ENCODE measurements at places on chromosomes 7 and 10.

GRCh38 chr7:45157653-45158401, at the start of gene RAMP3:
Gene RAMP3 (plus strand): TSS chr7:45157791. CDS start chr7:45157829, 38 bp downstream.
- no peak for DNase-seq

DNA sequence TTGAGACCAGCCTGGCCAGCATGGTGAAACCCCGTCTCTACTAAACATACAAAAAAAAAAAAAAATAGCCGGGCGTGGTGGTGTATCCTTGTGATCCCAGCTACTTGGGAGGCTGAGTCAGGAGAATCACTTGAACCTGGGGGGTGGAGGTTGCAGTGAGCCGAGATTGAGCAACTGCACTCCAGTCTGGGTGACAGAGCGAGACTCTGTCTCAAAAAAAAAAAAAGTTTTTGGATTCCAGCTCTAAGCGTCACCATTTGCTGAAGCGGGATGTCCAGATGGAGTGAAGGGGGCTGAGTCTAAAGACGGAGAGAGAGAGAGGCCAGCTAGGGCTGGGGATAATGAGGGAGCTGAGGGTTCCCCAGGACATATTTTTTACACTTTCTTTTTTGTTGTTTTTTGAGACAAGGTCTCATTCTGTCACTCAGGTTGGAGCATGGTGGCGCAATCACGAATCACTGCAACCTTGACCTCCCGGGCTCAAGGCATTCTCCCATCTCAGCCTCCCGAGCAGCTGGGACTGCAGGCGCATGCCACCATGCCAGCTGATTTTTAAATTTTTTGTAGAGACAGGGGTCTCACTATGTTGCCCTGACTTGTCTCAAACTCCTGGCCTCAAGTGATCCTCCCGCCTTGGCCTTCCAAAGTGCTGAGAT, 9.4 kb upstream of the HK1 start:
- no peak for DNase-seq

GRCh38 chr10:24180891-24181290, 28.0 kb upstream of the KIAA1217 start:
- DNase-seq: no peak

- DNase-seq: peak; percentile 50
Measured at GRCh38 chr7:71733107-71733870, 601.3 kb downstream of the GALNT17 start.

GRCh38 chr7:150742286-150742968, 5.2 kb downstream of the GIMAP5 start:
- no peak for DNase-seq

DNA sequence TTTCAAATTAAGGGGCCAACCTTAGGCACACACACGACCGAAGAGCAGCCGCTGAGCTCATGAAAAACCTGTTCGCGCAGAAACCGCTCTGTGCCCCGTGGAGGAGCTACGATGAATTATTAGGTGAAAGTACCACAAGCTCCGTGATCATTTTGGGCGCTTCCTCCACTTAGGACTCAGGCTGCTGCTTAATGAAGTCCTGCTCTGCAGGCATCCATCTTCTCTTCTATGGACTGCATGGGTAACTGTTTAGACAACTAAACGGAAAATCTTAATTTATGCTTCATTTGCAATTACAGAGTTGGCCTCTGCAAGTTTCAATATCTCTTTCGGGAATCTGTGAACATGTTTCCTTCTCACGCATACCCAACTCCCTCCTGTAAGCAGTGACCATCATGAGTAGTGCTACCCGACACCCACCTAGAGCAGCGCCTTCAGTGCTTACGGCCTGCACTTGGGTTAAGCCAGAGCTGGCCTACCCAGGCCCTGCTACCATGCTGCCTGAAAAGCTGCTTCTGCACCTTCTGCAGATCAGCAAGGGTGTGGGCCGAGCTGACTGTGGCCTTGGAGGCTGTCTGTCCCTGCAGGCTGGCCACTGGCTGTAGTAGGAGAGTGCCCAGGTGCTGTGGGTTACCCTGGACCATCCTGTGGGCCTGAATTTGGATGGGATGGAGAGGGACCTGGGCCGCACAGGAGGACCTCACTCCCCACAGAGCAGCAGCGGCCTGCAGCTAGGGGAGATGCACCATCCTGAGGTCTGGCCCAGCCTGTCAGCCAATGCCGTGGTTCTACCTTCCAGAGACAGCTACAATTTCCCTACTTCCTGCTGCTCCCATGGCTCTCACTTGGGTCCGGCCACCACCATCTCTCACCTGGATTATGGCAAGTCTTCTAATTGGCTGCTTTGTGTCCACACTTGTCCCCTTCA, 36.0 kb downstream of the GNA12 start:
- DNase-seq: no peak

GRCh38 chr7:121019018-121019417, 30.5 kb downstream of the CPED1 start:
- no peak for DNase-seq

DNA sequence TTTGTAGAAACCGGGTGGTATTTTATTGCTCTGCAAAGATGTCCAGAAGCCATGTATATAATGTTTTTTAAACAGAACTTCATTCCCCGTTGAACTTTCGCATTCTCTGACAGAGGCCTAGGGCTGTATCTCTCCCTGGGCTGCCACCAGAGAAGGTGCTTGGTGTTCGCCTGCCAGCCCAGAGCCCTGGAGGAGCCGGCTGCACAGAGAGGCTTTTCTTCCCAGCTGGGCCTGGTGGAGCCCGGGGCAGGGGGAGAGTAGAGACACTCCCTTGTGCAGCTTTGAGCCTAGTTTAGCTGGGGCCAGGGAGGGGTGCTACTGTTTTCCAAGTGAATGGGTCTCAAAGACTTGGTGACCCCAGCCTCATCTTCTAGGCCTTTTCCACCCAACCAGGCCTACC, 13.6 kb upstream of the TRIM8 start:
- DNase-seq: no peak

DNA sequence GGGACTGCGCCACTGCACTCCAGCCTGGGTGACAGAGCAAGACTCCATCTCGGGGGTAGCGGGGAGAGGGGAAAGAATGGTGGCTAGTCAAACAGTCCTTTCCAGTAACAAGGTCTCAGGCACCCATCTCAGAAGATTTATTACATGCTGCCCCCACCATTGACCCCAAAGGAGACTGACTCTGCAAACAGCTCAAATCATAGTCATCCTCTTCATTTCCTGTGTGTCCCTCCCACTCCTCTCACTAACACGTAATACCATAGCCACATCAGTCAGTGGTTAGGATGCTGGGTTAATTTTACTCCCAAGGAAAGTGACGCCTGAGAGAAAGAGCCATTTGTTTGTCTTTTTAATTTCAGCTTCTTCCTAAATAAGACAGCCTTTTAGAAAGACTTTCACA, 56.6 kb upstream of the BET1 start:
- DNase-seq: no peak

DNA sequence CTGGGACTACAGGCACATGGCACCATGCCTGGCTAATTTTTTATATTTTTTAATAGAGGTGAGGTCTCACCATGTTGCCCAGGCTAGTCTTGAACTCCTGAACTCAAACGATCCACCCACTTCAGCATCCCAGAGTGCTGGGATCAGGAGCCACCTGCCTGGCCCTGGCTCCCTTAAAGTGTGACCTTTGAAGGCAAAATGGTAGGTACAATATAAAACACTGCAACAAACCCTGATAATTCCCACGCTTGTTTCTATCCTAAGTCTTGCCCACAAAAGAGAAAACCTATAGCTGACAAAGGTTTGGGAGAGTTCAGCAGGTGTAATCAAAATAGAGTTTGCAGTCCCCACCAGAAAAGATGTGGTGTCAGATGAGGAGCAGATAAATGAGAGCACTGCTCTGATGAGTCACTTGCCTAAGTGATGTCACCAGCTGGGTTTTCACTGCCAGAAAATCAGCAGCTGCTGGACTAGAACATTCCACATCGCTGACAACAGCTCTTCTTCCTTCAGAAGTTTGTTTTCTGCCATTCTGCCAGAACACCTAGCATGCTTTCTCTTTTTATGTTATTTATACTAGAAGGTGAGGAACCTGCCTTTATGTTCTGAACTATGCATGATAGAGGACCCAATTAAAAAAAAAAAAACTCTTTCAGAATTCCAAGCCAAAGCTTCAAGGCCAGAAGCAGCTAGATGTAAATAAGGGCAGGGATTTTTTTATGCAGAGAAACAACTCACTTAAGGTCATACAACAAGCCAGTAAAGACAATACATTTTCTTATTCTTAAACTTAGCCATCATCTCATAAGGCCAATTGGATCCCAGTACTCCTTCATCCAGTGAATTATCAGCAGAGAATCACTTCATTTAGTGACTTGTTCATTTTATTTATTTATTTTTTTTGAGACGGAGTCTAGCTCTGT, 18.0 kb downstream of the PURB start:
- no peak for DNase-seq

DNA sequence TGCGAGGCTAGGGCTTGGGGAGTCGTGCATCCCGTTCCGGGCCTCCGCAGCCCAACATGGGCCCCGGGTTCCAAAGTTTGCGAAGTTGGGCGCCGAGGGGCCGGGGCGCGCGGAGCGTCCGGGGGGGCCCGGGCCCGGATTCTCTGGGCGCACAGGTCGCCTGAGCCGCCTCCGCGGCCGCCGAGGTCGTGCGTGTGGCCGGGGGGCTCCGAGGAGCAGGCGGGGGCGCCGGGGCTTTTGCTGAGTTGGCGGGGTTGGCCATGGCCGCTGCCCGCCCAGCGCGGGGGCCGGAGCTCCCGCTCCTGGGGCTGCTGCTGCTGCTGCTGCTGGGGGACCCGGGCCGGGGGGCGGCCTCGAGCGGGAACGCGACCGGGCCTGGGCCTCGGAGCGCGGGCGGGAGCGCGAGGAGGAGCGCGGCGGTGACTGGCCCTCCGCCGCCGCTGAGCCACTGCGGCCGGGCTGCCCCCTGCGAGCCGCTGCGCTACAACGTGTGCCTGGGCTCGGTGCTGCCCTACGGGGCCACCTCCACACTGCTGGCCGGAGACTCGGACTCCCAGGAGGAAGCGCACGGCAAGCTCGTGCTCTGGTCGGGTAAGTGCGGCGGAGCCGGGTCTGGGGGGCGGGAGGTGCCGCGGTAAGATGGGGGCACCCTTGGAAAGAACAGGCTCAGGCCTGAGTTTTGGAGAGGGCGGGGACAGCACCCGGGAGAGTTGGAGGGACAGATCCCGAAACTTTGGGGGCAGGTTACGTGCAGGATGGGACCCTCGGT, 643 bp downstream of the SMO start:
- DNase-seq: no peak

- no peak for DNase-seq
Measured at GRCh38 chr10:108582387-108582786, 1340.9 kb downstream of the XPNPEP1 start.

- no peak for DNase-seq
Measured at GRCh38 chr7:2237109-2237602, 4.4 kb upstream of the MAD1L1 start.

DNA sequence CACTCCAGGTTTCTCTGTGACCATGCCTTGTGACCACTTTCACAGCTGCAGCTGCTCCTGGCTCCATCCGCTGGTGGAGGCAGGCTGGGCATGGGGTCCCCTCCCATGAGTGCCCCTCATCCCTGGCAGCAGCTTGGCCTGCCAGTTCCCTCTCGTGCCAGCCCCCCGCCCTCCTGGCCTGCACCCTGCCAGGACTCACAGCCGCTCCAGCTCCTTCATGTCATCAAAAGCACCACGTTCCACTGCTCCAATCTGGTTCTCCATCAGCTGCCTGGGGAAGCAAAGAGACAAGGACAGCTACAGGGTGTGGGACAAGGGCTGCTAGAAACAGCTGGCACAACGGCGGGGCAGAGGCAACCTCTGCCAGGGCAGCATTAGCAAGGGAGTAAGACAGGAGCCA, 22.6 kb downstream of the SLIT1 start:
- no peak for DNase-seq

DNA sequence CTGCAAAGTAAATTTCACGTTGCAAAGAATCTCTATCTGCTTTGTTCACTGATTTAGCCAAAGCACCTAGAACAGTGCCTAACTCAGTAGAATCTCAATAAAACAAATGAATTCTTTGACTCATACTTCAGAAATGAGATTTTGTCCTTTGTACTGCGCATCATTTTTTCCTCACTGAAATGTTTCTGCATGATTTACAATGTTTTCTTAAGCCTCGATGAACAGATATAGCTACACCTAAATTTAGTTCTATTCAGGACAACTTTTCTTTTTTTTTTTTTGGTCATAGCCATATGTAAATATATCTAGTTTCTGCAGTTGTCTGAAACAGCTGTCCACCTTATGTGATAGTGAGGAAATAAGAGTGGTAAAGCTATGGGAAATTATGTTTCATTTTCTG, 15.3 kb downstream of the GNAT3 start:
- no peak for DNase-seq

GRCh38 chr10:80583685-80584084, 46.0 kb downstream of the SH2D4B start:
- DNase-seq: no peak
